Dermis microvascular lymphatic vessel endothelial cell (primary cell): ENCODE measurements at places on chromosomes 12 and 14. TPM values are rescaled to one million over a fixed set of nuclear protein-coding genes. Genes with fewer than 3 reads are reported as not detected.

The RCOR1 gene
- 11.4 and 12.4 TPM in 2 replicates for total RNA-seq

The LRIG3 gene
- total RNA-seq: 24.5 and 33.0 TPM in 2 replicates

- no peak for DNase-seq
Measured at GRCh38 chr14:66383771-66384170, 102.4 kb upstream of the CCDC196 start.

DNA sequence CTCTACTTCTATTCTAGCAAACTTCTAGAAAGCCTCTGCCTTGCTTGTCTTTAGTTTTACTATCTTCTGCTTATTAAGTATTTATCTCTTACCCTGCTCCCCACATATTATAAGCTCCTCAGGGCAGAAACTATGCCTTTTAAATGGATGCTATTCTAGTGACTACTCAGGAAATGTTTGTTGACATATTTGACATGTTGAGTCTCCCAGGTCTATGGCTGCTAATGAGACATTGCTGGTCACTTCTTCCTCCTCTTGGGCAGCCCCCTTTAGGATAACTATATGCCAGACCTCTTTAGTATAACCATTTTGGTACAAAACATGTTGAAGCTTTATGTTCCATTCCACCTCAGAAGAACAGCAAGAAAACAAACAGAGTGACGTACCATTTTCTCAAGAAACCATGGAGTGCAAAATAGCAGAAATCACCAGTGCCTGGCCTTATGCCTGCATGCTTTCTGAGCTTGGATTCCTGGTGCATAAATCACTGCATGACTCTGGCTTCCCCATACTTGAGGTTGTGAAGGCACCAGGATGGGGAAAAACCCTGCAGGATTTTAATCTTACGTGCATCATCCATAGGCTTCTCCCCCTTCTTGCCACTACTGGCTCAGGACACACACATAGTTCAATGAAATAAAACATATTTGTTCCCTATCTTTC is 202.6 kb downstream of the TMX1 start:
- DNase-seq: no peak

DNA sequence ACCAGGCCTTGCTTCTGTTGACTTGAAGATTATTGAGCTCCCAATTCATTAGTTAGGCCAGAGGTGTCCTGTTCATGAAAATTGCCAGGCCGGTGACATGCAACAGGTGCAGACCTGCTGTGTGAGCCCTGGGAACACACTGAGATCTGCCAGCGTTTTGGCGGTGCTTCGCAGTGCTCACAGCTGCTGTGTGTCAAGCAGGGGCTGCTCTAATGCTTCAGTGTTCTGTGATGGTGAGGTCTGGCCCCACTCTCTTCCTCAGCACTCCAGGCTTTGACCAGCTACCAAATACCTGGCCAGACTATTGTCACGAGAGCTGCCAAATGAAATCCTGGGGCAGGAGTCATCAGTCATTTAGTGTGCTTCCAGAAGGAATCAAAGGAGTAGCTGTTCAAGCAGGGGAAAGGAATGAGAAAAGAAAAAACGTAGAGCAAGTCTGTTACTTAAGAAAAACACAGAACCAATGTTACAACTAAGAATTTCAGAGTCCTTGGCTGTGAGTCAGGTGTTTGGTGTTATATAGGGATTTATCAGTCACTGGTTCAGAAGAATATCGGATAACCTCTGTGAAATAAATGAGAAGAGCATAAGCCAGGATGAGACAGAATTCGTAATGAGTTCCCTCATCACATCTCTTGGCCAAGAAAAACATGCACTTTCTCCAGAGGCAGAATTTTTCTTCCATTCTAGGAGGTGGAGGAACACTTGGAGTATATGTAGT is 150.8 kb downstream of the FBXL14 start:
- no peak for DNase-seq

DNA sequence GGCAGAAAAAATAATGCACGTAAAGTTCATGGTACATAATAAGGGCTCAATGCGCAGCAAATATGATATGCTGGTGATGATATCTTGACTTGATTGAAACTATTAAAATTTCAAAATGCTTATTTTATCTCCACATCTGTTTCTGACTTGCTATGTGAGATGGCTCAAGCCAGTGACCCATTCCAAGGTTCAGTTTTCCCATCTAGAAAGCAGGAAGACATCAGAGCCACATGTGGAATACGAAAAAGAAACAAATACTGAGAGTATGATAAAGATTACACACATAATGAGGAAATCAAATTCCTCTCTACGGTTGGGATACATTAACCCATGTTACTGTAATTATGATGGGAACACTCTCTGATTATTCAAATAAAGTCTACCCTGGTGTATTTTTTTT is 24.0 kb upstream of the TSPAN11 start:
- DNase-seq: no peak

DNA sequence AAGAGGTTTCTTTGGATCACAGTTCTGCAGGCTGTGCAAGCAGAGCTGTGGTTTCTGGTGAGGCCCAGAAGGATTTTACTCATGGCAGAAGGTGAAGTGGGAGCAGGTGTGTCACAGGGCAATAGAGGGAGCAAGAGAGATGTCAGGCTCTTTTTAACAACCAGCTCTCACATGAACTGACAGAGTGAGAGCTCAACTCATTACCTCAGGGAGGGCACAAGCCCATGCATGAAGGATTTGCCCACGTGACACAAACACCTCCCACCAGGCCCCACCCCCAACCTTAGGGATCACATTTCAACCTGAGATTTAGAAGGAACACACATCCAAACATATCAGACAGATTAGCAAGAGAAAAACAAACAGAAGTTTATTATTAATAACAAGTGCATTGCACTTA is 470.4 kb downstream of the GALC start:
- DNase-seq: no peak

DNA sequence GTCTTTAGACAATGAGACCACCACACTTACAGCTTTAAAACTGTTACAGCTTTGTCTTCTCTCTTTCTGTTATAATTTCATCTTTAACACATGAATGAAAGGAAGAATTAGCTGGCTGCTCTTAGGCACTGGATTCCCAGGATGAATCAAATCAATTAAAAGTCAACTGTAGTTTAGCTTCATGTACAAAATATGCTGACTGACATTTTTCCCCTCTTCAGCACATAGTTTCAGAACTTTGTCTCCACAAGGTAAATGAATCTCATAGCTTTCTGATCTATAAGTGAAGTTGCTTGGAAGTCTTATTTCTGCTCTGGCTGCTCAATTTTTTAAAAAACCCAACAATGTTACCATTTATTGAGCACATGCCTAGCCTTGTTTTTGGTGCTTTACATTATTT is 293.8 kb downstream of the GRIN2B start:
- DNase-seq: no peak

DNA sequence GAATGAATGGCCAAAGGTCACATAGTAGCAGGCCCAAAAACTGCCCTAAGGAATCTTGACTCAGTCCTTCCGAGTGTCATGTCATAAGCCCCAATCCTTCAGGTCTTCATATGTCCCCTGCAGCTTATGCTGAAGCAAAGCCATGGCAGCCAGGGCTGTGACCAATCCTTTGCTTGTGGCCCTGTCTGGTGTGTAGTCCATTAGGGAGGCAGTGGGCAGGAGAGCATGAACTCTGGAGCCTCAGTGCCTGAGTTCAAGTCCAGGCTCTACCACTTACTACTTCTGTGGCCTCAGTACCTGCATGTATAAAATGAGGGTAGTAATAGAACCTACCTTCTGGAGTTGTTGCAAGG is 20.3 kb downstream of the PLEKHG3 start:
- DNase-seq: no peak

DNA sequence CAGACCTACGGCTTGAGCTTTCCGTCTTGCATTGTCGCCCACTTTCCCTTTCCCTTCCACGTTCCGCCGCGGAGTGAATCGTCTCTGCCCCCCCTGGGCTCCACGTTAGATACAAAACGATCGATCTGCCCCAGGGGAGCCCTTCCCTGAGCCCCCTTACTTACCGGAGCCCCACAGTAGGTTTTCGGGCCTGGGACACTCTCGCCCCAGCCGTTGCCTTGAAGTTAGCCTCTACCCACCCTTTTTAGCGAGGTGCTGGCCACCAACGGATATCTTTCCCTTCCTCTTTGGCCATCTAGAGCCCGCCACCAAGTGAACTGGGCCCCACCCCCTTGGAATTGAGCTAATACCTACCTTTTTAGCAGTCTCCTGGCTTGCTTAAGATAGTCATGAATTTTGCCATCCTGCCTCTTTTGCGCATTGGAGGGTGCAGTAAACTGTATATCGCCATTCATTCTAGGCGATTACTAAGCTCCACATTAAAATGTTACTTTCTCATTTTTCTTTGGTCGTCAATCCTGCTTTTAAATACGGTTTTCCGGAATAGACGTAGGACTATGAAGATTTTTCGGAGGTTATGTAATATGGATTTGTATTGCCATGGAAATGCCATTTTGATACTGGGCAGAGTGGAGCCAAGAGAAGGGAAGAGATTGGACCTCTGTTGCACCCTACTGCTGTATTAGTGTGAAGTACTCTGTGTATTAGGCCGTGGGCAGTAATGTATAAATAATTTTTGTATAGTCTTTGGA is 764 bp downstream of the RBM25 start:
- peak; percentile 62 for DNase-seq

The FBXO33 gene
- 15.0 and 18.1 TPM in 2 replicates for total RNA-seq

- no peak for DNase-seq
Measured at GRCh38 chr12:92571844-92572543, 130.8 kb upstream of the PLEKHG7 start.

DNA sequence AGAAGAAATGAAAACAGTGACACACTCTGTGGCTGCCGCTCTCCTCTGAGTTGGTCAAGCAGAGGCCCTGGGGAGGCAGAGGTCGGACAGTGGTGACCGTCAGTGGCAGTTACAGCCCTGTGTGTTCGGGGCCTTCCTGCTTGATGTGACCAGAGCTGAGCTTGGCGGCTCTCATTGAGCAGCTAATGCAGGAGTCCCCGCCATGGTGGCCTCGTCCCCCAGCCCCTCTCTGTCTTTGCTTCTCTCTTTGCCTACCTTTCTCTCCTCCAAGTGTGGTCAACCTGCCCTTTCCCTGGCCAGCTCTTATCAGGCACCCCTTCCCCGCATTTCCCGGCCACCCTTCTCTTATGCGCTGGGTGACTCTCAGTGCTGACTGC is 362.8 kb downstream of the CACNA1C start:
- no peak for DNase-seq

GRCh38 chr12:2550561-2551411 is 244.0 kb upstream of the FKBP4 start:
- no peak for DNase-seq

GRCh38 chr12:14768823-14769405 is 34.4 kb downstream of the WBP11 start:
- no peak for DNase-seq

DNA sequence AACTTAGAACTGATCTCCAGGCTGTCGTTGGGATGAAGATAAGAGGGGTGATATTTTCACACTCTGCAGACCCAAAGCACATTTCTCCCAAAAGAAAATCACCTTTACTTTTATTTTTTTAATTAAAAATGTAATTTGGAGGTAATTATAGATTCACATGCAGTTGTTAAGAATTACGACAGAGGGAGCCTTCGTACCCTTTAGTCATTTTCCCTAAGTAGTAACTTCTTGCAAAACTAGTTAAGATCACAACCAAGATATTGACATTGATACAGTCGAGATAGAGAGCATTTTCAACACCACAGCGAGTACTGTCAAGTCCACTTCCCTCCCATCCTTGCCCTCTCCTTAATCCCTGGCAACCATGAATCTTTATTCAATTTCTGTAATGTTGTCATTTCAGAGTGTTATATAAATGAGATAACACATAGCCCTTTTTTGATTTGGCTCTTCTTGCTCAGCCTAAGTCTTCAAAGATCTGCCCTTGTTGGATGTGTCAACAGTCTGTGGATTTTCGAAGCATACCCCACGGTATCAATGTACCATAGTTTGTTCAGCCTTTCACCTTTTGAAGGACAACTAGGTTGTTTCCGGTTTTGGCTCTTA is 39.6 kb downstream of the DNAH10 start:
- DNase-seq: no peak
